ENCODE measurements at places on chromosomes 5 and 9.

- DNase-seq: no peak
Observed at GRCh38 chr5:174084691-174085154, 39.2 kb downstream of the NSG2 start.

GRCh38 chr9:119157196-119157595 lies 212.0 kb downstream of the BRINP1 start:
- no peak for DNase-seq

DNA sequence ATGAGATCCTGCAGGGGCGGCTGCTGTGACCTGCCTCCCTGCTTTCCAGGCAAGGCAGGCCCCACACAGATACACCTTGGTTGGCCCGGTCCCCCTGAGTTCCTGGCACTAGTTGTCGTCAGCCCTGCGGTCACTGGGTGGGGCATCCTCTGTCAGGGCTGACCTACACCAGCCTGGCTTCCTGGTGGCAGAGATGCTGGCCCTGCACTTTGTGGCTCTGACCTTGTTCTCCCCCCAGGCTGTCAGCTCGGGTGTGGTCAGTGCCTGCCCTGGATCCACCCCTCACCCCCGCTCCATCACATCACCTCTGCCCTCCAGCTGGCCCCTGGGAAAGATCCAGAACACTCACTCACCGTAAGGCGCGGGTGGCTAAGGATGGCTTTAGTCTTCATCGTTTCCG lies 74.1 kb downstream of the PHF2 start:
- no peak for DNase-seq

DNA sequence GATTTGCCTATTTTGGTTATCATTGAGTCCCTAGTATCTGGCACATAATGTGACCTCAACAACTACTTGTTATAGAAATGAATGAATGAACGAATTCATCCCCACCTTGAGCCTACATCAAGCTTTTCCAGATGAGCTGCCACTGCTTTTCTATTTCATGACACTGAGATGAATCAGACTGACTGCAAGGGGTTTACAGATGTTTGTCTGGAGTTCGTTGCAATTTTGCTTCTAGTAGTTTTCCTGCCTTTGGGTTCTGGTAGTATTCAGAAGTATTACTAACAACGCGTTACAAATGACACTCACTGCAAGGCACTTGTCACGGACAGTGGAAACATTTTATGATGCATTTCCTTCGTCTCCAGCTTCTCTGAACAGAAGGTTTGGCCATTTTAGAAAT lies 222.3 kb downstream of the CD180 start:
- no peak for DNase-seq

DNA sequence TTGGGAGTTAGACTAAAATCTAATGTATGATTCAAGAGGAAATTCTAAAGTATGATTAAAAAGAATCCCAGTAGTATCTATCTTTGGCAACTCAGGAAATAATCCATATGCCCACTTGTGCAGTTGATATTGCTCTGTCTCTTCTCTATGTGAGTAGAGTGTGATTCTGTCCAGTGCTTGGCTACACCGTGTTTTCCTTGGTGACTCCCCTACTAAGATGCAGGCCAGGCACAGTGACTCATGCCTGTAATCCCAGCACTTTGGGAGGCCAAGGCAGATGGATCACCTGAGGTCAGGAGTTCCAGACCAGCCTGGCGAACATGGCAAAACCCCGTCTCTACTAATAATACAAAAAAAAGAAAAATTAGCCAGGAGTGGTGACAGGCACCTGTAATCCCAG lies 495.4 kb downstream of the MAT2B start:
- DNase-seq: no peak

DNA sequence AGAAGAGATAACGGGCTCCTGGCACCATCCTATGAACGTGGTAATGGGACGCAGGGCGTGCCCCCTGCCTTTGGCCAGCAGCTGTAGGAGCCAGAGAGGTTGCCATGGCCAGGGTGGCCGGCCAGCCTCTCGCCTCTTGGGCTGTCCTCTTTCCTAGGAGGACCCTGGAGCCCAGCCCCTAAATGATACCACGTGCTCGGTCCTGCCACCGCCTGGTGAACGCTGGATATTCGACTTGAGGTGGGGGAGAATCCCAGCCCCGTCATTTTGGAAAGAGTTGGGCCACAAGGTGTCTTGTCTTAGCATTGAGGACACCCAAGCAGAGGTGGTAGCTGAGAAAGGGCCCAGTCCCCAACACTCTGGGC lies 391 bp upstream of the NRG2 start:
- DNase-seq: no peak

DNA sequence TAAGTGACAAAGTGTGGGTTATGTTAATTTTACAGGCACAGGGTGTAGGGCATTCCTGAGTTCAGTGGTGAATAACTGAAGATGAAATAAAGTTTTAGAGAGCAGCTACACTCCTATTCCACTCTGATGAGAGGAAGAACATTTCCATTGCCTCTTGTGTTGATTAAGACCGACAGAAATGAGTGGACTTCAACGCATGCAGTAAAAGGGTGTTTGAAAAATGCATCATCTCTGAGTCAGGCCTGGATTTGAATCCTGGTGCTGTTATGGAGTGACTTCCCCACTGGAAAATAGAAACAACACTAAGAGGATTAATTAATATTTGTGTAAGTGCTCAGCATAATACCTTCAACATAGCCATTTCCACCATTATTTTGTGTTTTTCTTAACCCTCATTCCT lies 86.3 kb downstream of the PRR16 start:
- DNase-seq: no peak

GRCh38 chr9:22405869-22406659 lies 40.6 kb upstream of the DMRTA1 start:
- no peak for DNase-seq

- DNase-seq: no peak
Observed at GRCh38 chr9:33182519-33182918, 15.4 kb upstream of the B4GALT1 start.

DNA sequence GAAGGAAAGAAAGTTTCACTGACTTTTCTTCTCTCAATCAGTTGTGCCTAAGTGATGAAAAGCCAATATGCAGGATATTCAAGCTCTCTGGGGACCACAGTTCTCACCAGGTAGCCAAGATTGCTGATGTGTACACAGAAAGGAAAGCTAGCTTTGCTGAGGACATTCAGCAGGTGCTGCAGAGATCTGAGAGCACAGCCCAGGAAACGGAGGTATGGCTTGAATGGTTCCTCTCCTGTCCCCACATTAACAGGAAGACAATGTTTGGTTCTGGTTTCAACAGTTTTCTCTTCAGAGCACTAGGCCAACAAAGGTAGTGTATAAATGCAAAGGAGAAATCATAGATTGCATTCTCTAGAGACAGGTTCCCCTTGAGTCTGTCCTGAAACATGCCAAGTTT lies 69.6 kb downstream of the PTPDC1 start:
- no peak for DNase-seq

DNA sequence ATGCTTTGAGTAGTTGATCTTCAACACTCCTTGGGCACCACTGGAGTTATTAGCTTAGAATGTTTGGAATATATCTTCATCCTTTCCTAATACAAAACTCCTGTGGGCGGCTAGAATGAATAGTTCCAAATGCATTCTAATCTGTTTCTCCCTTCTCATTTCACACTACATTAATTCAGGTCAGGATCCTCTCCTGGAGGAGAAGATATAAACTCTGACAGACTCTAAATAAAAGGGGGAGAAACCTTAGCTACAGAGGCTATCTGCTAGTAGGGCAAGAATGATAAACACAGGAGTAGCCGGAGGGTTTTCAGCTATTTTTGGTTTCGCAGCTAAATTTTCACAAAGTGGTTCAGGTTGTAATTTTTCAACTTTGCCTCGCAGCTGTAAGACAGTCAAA lies 45.2 kb upstream of the FAM240B start:
- no peak for DNase-seq

- no peak for DNase-seq
Observed at GRCh38 chr9:4095484-4095883, 204.4 kb downstream of the GLIS3 start.

GRCh38 chr5:79436224-79436623 lies 77.7 kb downstream of the HOMER1 start:
- peak; percentile 64 for DNase-seq

DNA sequence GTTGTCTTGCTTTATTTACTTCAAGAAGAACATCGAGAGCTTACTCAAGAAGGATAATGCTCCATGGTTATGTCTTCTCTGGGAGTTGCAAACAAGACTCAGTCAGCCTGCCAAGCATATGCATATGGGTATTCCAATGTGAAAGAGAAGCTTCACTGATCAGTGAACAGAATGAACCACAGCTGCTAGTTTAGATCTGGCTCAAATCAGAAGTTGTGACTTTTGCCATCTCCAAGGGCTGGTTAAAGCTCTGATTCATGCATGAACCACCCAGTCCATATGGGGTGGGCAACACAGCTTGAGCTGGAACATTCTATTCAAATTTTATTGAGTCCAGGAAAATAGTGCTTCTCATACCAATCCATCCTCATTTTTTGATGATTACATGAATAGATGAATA lies 50.0 kb downstream of the ATPSCKMT start:
- no peak for DNase-seq

DNA sequence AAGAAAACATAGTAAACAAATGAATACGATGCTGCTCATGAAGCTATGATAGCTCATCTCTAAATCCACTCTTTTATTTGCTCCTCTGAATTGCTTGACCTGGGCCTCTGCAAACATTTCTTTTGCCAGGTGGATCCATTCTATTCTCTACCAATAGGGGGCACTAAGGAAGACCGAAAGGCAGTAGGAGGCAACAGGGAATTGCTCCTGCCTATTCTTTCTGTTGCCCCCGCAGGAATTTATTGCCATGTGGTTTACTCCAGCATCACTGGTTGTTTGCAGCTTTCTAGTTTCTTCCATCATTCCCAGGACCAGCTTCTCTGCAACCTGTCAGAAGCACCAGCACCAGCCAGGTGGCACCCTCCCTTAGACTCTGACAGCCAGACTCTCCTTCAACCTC lies 5.3 kb downstream of the GAPT start:
- DNase-seq: no peak

DNA sequence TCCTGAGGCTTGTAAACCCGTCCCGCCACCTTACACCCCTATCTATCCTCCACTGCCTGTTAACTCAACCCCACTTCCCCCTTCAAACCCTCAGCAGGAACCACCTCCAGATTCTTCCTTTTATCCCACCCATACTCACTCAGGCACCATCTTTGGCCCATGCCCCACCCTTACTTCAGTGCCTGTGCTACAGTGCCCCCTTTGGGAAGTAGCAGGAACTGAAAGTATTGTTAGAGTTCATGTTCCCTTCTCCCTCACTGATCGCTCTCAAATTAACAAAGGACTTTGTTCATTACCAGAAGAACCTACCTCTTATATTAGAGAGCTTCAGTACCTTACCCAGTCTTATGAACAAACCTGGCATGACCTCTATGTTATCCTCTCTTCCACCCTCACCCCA lies 92.2 kb upstream of the MOCS2 start:
- DNase-seq: no peak

DNA sequence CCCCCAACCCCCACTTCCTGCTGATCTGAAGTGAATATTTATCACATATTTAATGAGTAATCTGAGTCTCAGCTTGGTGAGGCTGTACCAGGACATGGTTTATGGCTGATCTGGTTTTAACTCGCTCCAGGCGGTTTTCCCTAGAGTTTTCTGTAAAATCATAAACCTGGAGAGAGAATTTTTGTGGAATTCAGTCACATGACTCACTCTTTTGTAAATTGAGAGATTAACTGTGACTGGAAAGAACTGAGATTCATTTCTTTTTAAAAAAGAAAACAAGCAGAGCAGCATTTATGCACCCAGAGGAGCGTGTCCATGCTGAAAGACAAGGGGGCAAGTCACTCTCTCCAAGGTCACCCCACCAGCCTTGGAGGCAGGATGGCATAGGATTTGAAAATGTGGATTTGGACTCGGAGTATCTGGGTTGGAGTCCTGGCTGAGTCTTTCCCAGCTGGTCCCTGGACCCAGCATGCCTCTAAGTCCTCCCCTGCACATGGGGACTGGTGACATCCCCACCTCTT lies 81.8 kb downstream of the ZNF618 start:
- DNase-seq: peak; percentile 77

DNA sequence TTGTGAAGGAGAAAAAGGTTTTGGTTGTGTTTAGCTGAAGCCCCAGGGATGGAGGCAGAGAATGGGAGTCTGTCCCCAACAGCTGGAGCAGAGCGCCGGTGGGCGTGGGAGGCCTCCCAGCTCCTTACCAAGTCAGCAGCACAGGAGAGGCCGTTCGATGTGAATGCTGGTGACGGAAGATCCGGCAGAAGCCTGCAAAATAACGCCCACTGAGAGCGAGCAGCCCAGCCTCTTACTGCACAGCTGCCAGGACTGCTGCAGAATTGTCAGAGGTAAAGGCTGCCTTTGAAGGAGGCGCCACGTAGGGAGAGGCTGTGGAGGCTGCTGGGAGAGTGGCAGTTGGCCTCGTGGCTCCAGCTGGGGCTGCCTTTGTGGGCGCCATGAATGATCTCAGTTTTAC lies 26.2 kb downstream of the ANGPTL2 start:
- no peak for DNase-seq

GRCh38 chr5:174431504-174431903 lies 292.9 kb upstream of the MSX2 start:
- DNase-seq: no peak

GRCh38 chr9:89710697-89711096 lies 105.9 kb downstream of the GADD45G start:
- peak; percentile 21 for DNase-seq

DNA sequence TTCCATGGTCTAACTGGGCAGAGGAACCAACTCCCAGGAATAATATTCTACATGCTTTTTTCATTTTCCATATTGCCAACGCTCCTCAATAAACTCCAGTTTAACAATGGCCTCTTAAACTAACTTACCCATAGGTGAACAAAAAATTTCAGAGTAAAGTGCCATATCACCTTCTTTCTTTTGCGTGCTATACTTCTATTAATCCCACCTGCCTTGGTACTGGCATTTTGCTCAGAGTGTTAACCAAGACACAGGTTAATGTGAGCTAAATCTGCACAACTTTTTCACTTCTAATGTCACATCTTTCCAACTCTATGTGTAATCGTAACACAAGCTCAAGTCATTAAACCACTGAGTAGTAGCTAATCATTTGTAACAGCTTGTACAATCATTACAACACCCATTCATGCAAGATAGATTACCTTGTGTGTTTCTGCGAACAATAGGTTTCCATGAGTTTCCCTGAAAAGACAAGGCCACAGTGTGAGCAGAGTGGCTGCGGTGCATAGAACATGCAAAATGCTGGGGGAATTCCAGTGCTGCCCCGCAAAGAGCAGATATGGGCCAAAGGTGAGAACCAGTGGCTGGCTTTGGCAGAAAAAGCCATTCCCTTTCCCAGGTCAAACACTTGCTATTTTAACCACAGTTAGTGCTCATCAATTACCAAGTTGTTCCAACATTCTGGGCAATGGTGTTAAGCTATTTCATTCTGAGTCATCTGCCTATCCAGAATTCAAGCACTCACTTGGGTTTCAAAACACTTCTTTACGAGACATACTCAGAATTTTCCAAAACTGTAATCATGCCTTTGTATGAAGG lies 42.8 kb downstream of the TIMD4 start:
- DNase-seq: no peak

- no peak for DNase-seq
Observed at GRCh38 chr9:136379401-136379800, 5.9 kb upstream of the CARD9 start.

Measured in bronchial epithelial cell (primary cell).